Suprapubic skin (tissue), 4 donors: ENCODE measurements at places on chromosomes 12 and 14.

DNA sequence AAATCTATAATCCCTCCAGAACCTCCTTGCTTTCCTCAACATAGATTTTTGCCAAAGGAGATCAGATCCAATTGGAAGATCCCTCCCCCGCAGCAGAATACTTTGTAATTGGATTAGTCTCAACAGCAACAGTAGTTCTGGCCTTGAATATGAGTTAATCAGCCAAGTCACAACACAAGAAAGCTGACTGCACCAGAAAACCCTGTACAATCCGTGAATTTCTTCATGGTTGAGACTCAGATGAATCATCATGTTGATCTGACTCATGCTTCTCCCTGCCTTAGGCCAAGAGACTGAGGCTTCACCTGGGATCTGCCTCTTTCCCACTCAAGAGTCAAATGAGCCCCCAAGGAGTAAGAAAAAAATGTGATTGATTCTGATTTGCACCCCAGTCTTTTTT lies 3.0 kb upstream of the METTL17 start:
- no peak for DNase-seq

- DNase-seq = no peak
Measured at GRCh38 chr14:104149617-104150135, 11.3 kb downstream of the KIF26A start.

- no peak for DNase-seq
Measured at GRCh38 chr12:93094988-93095737, 166.1 kb upstream of the EEA1 start.

- DNase-seq = no peak
Measured at GRCh38 chr12:90303771-90304170, 595.1 kb upstream of the ATP2B1 start.

DNA sequence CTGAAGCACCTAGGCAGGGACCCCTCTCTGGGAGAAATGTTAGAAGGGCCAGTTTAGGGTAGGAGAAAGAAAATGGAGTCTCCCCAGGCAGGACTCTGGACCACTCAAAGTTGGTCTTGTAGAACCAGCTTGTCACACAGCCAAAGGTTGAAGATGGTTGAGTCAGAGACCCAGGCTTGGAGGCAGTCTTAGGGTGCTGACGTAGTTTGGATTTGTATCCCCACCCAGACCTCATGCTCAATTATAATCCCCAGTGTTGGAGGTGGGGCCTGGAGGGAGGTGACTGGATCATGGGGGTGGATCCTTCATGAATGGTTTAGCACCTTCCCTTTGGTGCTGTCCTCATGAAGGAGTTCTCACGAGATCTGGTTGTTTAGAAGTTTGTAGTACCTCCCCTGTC lies 121.2 kb downstream of the CRACR2A start:
- DNase-seq = no peak

GRCh38 chr12:56150563-56150962 lies 1.8 kb upstream of the MYL6B start:
- no peak for DNase-seq

GRCh38 chr12:57280211-57281062 lies 29.4 kb upstream of the STAC3 start:
- DNase-seq = no peak

DNA sequence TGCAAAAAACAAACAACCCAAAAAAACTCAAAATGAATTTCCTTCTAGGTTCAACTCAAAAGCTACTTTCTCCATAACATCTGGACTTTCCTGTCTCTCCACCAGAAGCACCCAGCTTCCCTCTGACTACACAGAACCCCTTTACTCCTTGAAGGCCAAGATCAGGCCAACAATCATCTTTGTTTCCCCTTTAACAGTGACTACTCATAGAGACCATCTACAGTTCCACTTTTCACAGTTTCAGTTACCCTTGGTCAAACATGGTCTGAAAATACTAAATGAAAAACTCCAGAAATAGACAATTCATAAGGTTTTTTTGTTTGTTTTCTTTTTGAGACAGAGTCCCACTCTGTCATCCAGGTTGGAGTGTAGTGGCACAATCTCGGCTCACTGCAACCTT lies 11.8 kb downstream of the GCH1 start:
- no peak for DNase-seq

DNA sequence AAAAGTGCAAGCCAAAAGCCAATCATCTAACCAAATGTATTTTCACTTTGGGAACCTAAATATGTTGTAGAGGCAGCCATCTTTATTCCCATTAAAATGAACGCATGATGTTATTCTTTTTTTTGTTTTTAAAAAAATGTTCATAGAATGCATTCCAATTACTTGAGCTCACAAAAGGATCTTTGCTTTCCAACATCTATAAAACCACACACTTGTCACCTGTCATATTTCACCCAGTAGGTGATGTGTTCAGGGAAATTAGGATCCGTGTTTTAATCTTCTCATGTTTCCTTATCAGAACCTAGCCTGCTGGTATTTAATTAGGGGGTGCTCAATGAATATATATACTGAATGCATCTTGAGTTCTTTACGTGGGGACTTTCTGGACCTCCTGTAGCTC lies 13.6 kb downstream of the TTC8 start:
- DNase-seq = no peak

- DNase-seq = no peak
Measured at GRCh38 chr14:77498984-77499527, 440 bp upstream of the ISM2 start.

- DNase-seq = no peak
Measured at GRCh38 chr14:43087666-43088065, 1419.4 kb downstream of the FSCB start.

DNA sequence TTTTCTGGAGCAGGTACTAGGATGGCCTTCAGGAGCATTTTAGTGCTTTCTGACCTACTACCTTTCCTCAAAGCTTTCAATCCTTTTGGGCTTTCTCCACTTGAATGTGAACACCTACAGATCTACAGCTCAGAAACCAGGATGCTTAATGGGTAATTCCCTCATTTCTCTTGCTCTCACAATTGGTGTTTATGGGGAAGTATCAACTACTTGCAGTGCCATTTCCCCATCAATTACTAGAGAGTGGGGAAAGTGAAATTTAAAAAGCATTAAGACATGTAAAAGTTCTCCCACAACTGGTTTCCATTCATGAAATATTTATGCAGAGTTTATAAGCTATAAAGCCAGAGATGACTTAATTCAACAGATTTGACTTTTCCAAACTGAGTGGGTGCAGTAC lies 2.1 kb upstream of the YY1 start:
- DNase-seq = no peak

GRCh38 chr12:77600468-77600843 lies 230.2 kb upstream of the NAV3 start:
- no peak for DNase-seq

DNA sequence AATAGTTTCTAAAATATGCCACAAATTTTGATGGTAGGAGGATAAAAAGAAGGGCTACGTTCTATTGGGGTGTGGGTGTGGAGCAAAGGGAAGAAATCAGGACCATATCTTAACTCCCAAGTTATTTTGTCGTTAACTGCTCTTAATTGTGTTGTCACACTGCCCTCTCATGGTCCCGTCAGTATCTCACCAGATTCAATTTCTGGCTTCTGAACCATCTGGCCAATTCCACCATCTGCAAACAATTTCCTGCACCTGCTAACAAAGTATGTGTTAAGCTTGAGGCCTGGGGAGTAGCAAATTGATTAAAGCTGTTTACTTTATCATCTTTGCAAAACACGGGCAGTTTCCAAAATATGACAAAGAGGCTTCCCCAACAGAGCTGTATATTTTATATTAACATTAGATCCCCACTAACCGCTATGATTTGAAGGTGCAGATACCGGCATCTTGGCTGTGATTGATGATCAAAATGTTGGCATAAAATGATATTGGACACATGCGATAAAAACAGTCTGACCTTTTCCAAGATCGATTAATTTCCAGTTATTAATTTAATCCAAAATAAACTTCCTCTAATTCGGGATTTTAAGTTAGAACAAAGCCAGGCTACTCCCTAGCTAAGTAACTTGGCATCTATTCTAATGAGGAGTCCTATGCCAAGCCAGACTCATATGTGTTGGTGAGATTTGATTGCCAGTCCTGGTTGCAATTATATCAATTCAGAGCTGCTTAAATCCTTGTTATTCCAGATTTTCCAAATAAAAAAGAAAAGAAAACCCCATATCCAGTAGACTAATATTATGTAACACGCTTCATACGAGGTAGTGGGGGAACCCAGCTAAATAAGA lies 6.9 kb upstream of the DNM1L start:
- no peak for DNase-seq
